ENCODE measurements at places on chromosomes 6 and 20. TPM values are rescaled to one million over a fixed set of nuclear protein-coding genes. Genes with fewer than 3 reads are reported as not detected.

The SFTA2 gene
- 6.6 TPM for total RNA-seq

GRCh38 chr6:168157272-168158212, 78.5 kb upstream of the FRMD1 start:
- no peak for DNase-seq

The ENPP5 gene
- total RNA-seq = 2.3 TPM

The IGF2R gene
- total RNA-seq = 91.1 TPM

The SLC17A1 gene
- not detected for total RNA-seq

DNA sequence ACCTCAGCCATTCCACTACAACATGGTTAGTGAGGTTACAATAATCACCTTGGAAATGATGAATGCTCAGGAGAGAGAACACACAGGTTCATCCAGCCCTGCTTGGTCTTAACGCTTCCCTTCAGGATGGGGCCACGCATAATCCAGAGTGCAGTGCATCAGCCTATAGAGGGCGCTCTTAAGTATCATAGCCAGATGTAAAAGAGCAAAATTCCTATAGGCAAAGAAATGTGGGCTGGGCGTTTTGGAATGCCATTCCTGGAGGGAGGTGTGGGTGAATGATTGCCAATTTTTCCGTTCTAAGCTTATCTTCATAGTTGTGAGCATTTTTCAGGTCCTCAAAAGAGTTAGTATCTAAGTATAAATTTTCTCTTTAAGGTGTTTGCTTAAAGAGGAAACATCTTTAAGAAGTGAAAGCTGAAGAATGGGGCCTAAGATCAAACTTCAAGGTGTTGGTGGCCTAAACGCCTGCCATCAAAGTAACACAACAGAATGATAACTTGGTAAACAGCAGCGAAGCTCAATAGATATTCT, 1.8 kb downstream of the RIPOR2 start:
- peak; percentile 44 for DNase-seq

The LBP gene
- total RNA-seq = not detected

GRCh38 chr6:44960898-44961297, 367.2 kb upstream of the RUNX2 start:
- no peak for DNase-seq
